ENCODE measurements at places on chromosomes 7 and 10. TPM values are rescaled to one million over a fixed set of nuclear protein-coding genes. Genes with fewer than 3 reads are reported as not detected.

DNA sequence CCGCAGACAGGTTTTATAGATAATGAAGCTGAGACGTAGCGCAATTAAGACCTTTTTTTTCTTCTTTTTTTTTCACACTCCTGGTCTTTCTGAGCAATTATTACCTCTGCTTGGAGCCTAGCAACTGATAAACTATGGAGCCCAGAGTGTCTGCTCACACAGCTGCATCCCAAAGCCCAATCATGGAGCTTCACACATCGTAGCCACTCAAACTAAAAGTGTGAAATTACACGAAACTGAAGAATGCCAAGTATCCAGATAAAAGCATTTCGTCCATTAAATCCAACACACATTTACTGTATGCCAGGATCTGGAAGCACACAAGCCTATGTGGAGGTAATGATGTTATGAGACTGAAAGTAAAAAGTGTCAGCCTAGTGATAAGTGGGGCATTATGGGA, 97.6 kb downstream of the NRP1 start:
- H3K4me3 ChIP-seq: no peak overlapping the region
- no peak overlapping the region for H3K27ac ChIP-seq
- no peaks in the 10 kb centered on the region for H3K36me3 ChIP-seq

DNA sequence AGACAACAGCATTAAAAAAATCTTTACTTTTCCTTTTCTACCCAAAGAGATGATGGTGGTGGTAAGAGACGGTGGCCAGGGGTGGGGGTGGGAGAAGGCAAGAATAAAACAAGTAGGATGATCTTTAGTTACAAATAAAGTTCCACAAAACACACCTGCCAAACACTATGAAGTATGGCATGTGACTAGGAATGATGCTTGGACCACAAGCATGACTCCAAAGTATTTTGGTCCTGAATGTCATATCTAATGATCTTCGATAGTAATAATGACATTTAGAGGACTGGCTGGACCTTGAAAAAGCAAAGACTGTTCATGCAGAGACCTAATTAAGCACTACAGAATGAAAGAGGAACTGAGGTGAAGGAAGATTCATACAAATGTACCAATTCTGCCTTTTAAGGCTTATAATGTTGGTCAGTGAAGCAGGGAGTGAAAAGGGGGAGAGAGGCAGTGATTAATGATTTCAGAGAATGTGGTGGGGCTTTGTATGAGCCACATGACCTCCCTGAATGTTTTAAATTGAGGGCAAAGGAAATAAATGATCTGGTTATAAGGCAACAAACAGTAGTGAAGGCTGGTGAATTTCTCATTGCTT, 29.6 kb upstream of the DKK1 start:
- DNase-seq: peak; percentile 4
- H3K4me1 ChIP-seq: no peaks in the 10 kb centered on the region
- H3K27ac ChIP-seq: no peak overlapping the region
- no peak overlapping the region for H3K4me3 ChIP-seq
- no peaks in the 10 kb centered on the region for H3K36me3 ChIP-seq

- H3K27me3 ChIP-seq: no peaks in the 10 kb centered on the region
- H3K4me3 ChIP-seq: no peak overlapping the region
- H3K4me1 ChIP-seq: no peaks in the 10 kb centered on the region
These were observed 206.1 kb upstream of the NPSR1 start for GRCh38 chr7:34451923-34452322.

- H3K27me3 ChIP-seq: no peaks in the 10 kb centered on the region
- no peak for DNase-seq
- H3K4me3 ChIP-seq: no peak overlapping the region
- H3K27ac ChIP-seq: no peak overlapping the region
- H3K4me1 ChIP-seq: no peaks in the 10 kb centered on the region
These were observed 41.5 kb downstream of the LGI1 start for GRCh38 chr10:93799155-93799708.

DNA sequence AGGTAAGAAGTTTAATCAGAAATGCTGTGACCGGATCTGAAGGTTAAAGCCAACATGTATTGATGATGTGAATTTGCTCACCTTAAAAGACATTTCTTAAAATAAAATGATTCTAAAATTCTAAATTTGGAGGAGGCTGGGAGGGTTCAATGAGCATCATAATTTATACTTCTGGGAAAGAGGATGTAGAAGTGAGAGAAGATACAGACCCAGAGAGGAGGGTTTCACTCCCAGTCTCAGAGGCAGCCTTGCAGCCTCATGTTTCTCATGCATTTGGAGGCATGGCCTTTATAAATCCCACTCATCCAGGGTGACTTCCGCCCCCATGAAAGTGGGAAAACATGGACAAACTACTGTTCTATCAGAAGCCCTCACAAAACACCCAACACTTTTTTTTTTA, 305.6 kb upstream of the PITRM1 start:
- no peaks in the 10 kb centered on the region for H3K36me3 ChIP-seq
- peaks cover 40% of the 10 kb centered on the region for H3K4me1 ChIP-seq
- DNase-seq: no peak
- no peak overlapping the region for H3K4me3 ChIP-seq

DNA sequence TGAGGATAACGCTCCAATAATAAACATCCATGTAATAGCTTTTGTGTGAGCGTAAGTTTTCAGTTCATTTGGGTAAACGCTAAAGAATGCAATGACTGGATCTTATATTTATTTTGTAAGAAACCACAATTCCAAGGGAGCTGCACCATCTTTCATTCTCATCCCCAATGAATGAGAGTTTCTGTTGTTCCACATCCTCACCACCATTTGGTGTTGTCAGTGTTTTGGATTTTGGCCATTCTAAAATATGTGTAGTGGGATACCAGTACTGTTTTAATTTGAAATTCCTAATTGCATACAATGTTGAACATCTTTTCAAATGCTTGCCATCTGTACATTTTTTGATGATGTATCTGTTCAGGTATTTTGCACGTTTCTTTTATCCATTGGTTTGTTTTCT, 50.9 kb upstream of the SEMA3D start:
- no peak for DNase-seq
- no peaks in the 10 kb centered on the region for H3K36me3 ChIP-seq
- H3K4me3 ChIP-seq: no peak overlapping the region
- no peak overlapping the region for H3K27ac ChIP-seq
- no peaks in the 10 kb centered on the region for H3K27me3 ChIP-seq

- peaks cover 18% of the 10 kb centered on the region for H3K4me1 ChIP-seq
- no peak overlapping the region for H3K4me3 ChIP-seq
- H3K27ac ChIP-seq: no peak overlapping the region
- peaks cover 2% of the 10 kb centered on the region for H3K27me3 ChIP-seq
- H3K36me3 ChIP-seq: no peaks in the 10 kb centered on the region
These were observed 22.7 kb downstream of the JAZF1 start for GRCh38 chr7:28157831-28158416.

DNA sequence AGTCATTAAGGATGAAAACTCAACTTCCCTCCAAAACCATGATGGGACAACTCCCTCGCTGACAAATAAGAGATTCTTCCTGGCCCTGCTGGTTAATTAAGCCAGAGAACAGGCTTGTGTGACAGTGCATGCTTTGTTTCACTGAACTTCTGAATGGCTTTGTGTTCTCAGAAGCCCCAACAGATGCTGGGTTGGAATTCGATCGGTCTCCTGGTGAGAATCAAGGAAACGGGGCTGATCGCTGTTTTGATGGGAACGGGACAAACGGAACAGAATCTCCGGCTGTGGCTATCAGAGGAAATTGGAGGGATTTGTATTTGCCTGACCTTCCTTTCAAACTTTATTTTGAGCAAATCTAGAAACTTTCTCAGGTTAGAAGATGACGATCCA, 145.0 kb downstream of the RNF216 start:
- H3K4me1 ChIP-seq: peaks cover 3% of the 10 kb centered on the region
- H3K4me3 ChIP-seq: no peak overlapping the region
- H3K27me3 ChIP-seq: no peaks in the 10 kb centered on the region
- H3K36me3 ChIP-seq: peaks cover 18% of the 10 kb centered on the region

- H3K4me1 ChIP-seq: no peaks in the 10 kb centered on the region
- no peak overlapping the region for H3K4me3 ChIP-seq
- H3K36me3 ChIP-seq: no peaks in the 10 kb centered on the region
- no peaks in the 10 kb centered on the region for H3K27me3 ChIP-seq
- no peak for DNase-seq
These were observed 226.9 kb downstream of the TNS3 start for GRCh38 chr7:47354831-47355541.

- DNase-seq: no peak
- no peaks in the 10 kb centered on the region for H3K36me3 ChIP-seq
- no peaks in the 10 kb centered on the region for H3K4me1 ChIP-seq
- no peak overlapping the region for H3K4me3 ChIP-seq
- no peaks in the 10 kb centered on the region for H3K27me3 ChIP-seq
- H3K27ac ChIP-seq: no peak overlapping the region
These were observed 140.8 kb upstream of the PTN start for GRCh38 chr7:137484326-137484725.

GRCh38 chr7:138699661-138700060, 1.5 kb downstream of the SVOPL start:
- H3K27ac ChIP-seq: no peak overlapping the region
- H3K27me3 ChIP-seq: no peaks in the 10 kb centered on the region
- no peaks in the 10 kb centered on the region for H3K4me1 ChIP-seq
- no peak overlapping the region for H3K4me3 ChIP-seq

GRCh38 chr7:12583176-12583575, 12.7 kb downstream of the SCIN start:
- H3K27me3 ChIP-seq: no peaks in the 10 kb centered on the region
- no peak overlapping the region for H3K4me3 ChIP-seq
- H3K36me3 ChIP-seq: no peaks in the 10 kb centered on the region
- DNase-seq: no peak

- DNase-seq: no peak
- H3K27me3 ChIP-seq: no peaks in the 10 kb centered on the region
These were observed 164.7 kb downstream of the ZMYND11 start for GRCh38 chr10:299969-300368.

DNA sequence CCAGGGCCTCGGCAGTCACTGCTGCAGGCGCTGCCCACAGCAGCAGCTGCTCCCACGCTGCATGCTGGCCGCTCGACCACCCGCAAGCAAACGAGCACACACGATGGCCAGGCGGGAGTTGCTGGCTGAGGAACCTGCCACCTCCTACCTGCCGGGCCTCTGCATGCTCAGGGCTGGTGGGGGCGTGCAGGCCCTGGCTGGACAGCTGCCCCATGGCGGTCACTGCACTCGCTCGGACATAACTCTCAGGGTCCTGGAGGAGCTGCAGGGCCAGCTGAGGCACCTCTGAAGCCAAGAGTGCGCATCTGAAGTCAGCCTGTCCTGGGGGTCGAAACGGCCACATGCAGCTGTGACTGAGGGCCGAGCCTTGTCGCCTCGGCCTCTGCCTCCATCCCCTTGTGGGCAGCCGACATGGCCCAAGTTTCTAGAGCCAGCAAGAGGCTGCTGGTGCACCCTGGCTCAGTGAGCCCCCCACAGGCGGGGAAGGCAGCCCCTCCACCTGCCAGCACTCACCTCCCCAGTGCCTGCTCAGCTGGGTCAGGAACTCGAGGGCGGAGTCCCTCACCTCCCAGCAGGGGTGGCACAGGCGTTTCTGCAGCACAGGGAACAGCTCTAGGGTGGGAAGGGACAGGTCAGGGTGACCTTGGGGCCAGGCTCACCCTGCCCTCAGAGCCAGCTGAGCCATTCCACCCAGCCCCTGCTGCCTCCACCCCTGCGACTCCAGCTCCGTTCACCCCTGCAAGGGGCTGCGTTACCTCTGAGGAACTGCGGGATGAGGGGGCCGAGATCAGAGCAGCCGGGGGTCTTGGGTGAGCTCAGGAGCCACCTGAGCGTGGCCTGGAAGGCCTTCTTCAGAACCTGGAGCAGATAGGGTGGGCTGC, 16.1 kb downstream of the BRAT1 start:
- no peaks in the 10 kb centered on the region for H3K4me1 ChIP-seq
- no peak overlapping the region for H3K27ac ChIP-seq
- DNase-seq: no peak
- no peak overlapping the region for H3K4me3 ChIP-seq
- no peaks in the 10 kb centered on the region for H3K36me3 ChIP-seq

DNA sequence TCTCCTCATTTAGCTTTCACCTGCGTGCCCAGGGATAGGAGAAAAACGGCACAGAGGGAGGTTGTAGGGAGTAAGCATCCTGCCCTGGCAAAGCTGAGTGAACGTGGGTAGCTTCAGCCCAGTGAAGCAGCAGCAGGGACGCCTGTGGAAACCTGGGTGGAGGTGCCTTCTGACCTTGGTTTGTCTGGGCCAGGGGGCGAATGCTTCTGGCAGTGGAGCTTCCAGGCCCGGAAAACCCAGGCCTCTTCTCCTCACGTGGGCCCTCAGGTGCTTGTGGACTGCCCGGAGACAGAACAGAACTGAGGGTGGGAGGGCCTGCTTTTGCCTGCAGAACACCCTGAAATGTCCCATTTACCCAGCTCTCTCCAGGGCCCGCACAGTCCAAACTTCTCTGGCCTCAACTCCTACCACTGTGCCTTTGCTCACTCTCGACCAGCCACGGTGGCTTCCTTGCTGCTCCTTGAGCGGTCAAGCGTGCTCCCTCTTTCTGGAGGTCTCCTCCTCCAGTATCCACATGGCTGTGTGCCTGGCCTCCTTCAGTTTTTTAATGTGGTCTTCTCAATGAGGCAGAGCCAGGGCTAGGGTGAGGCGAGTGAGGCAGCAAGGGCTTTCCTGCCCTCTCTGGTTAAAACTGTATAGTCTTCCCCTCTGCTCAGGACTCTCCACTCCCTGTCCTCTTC, 62.4 kb downstream of the TMEM209 start:
- no peak overlapping the region for H3K27ac ChIP-seq
- H3K4me3 ChIP-seq: no peak overlapping the region
- H3K36me3 ChIP-seq: no peaks in the 10 kb centered on the region
- DNase-seq: no peak
- no peaks in the 10 kb centered on the region for H3K27me3 ChIP-seq
- peaks cover 28% of the 10 kb centered on the region for H3K4me1 ChIP-seq

- no peak for DNase-seq
- H3K4me1 ChIP-seq: no peaks in the 10 kb centered on the region
- no peak overlapping the region for H3K4me3 ChIP-seq
- H3K27ac ChIP-seq: no peak overlapping the region
These were observed 156.1 kb downstream of the RELN start for GRCh38 chr7:103833401-103833800.

TAF3 gene
- 8.1 TPM for total RNA-seq

CFAP69 gene
- 1.1 TPM for total RNA-seq

NODAL gene
- 0.11 TPM for total RNA-seq

ZNF488 gene
- not detected for total RNA-seq

SHH gene
- not detected for total RNA-seq

FAM237B gene
- total RNA-seq: not detected
